ENCODE measurements at places on chromosomes 5 and 9.

DNA sequence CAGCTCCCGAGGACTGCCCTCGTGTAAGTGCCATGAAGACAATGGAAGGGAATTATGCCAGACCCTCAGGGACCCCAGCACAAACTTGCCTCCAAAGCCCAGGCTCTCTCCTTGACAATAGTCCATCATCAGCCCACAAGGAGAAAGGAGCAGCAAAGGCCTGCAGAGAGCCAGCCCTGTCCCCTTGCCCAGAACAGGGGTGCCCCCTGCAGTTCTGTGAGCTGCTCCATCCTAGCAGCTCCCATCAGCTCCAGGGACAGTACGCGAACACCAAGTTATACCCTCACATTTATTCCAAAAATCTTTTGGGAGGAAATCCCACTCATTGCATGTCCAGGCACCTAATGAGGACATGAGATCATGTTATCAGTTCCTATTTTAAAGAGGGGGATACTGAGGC, 11.1 kb downstream of the BARX1 start:
- DNase-seq = no peak

GRCh38 chr9:93133681-93134014, 403 bp downstream of the NINJ1 start:
- DNase-seq = no peak

- DNase-seq = no peak
Measured at GRCh38 chr5:176845392-176845713, 35.0 kb downstream of the UNC5A start.

- DNase-seq = no peak
Measured at GRCh38 chr5:93395010-93395409, 186.0 kb downstream of the NR2F1-AS1 start.

- DNase-seq = no peak
Measured at GRCh38 chr5:156693113-156693512, 157.0 kb upstream of the PPP1R2B start.

DNA sequence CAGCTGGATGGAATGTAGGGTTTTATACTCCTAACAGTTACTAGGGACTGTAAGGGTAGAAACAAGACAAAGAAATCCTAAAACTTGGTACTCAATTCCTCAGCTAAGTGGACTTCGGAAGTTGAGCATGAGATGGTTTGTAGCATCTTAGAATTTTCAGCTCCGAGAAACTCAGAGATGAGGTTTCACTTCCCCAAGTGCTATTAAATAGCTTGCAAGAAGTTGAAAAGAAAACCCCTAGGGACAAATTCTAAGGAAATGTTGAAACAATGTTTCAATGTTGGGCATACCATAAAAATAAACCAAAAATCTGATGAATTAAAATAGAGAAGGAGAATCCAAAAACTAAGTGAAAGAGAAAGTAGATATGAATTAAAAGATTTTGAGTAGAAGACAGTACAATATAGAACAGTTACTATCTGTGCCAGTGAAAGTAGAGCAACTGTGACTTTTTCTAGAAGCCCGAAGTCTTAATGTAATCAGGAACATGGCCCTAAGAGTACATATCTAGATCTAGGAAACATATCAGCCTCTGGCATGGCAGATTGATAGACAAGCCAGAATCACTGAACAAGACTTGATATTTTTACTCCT, 308.6 kb upstream of the RGMB start:
- no peak for DNase-seq

DNA sequence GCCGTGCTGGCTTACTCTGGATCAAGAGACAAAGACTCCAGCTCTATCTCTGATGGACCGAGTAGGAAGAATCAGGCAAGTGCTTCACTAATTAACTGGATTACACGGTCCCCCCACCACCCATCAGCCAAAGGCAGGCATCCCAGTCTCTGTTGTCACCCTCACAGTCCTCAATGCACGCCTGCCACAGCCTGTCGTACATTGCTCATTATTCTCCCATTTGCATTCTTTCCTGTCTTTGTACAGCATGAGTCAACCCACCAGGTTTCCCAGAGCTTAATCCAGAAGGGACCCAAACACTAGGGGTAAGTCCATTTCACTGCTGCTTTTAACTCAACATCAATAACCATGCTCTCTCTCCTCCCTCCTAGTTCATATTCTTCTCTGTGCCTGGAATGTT, 44.4 kb downstream of the PCA3 start:
- no peak for DNase-seq

DNA sequence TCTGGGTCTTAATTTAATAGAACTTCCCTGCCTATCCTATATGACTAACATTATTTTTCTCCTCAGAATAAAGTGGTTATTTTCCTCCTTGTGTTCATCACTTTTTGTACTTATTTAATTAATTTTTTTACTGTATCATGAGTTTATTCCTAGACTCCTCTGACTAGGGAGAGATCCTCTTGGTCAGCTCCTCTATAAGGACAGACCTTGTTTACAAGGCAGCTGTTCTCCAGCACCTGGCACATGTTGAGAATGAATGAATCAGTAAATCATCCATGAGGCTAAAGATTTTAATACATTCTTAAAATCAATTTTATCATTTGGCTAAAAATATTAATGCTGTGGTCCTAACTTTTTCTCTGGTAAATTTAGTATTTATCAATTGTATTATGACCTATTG, 139.8 kb downstream of the NUDT12 start:
- DNase-seq = no peak

DNA sequence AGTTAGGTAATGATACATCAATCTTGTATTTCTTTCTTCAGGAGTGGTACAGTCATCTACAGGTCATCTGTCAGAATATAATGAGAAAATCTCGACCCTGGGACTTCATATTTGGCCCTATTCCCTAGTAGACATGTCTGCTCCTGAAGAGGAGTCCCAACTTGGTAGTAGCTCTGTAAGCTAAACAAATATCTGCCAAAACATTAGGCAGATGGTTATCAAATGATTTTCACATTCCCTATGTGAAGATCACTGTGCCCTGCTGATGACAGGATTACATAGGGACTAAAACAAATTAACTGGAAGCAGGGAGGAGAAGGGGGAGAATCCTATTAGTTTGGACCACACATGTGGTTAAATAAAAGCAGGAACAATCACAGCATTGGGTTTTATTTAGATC, 138.6 kb upstream of the NFIB start:
- DNase-seq = no peak

- DNase-seq = no peak
Measured at GRCh38 chr5:142881784-142882126, 111.6 kb downstream of the ARHGAP26 start.

DNA sequence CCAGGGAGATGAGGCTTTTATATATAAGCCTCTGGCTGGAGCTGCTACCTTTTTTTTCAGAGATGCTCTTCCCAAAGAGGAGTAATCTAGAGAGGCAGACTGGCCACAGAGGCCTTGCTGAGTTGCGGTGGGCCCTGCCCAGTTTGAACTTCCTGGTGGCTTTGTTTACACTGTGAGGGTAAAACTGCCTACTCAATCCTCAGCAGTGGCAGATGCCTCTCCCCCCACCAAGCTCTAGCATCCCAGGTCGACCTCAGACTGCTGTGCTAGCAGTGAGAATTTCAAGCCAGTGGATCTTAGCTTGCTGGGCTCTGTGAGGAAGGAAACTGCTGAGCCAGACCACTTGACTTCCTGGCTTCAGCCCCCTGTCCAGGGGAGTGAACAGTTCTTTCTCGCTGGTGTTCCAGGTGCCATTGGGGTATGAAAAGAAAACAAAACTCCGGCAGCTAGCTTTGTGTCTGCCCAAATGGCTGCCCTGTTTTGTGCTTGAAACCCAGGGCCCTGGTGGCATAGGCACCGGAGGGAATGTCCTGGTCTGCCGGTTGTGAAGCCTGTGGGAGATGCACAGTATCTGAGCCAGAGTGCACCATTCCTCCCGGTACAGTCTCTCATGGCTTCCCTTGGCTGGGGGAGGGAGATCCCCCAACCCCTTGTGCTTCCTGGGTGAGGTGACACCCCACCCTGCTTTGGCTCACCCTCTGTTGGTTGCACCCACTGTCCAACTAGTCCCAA, 219.5 kb upstream of the IZUMO3 start:
- DNase-seq = no peak

GRCh38 chr9:97132865-97133264, 93.9 kb upstream of the CTSV start:
- no peak for DNase-seq

DNA sequence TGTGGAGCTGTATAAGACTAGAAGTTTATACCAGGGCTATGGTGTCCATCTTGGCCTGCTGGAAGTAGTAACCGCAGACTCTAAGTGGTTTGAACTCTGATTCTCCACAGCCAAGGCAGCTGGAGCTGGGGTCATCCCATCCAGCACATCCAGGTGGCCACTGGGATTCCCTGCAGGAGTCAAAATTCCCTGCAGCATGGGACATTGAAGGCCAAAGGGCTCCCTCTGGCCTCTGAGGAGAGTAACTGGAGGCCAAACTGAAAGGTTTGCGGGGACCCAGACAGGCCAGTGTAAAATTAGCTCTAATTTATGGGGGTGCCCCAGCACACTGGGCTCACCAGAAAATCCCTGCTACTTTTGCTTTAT, 12.2 kb upstream of the PRXL2C start:
- DNase-seq = no peak

DNA sequence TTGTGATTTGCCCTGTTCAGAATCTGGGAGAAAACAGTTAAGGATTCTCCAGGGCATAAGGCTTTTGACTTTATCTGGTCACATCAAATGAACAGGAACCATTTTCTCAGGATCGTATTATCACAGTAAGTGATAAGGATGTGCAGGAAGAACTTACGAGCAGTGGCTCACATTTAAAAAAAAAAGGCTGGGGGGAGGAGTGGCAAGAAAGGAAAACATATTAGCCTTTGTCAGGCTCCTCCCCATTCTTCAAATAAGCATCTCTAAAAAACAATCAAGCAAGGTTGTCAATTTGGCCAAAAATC, 234.3 kb upstream of the TMEM161B start:
- DNase-seq = no peak

DNA sequence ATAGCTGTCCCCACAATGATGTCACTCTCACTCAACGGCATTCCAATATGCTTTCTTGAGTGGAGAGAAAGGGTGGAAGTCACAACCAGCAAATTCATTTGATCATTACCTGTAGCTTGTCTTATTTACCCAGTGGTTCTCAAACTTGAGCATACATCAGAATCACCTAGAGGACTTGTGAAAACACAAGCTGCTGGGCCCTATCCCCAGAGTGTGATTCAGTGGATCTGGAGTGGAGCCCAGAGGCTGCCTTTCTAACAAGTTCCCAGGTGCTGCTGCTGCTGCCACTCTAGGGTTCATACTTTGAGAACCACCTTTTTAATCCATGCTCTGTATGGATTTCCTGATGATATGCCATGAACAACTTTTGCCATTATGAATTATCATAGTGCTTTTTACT, 94.7 kb downstream of the KLHL3 start:
- no peak for DNase-seq

GRCh38 chr9:96875461-96876142, 21.3 kb upstream of the ZNF782 start:
- no peak for DNase-seq

DNA sequence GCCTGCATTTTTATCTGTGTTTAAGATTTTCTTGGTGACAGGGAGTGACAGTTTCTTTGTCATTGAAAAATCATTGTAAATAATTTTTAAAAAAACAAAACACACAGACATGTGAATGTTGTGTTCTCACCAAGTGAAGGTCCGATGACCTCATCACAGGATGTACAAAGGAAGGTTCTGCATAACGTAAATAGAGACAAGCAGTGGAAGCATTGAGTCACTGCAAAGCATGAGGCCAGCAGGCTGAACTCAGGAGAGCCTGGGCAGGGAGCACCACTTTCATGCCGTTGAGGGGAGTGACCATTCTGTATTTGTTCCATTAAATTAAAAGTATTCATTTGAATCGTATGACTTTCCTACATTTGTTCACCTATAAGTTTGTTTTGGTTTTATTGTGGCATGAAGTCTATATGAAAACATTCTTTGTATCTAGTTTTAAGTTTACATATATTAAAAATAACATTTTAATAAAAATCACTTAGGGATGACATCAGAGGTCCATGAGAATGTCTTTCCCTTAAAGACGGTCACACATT, 70.4 kb upstream of the TLE1 start:
- no peak for DNase-seq

GRCh38 chr5:59234236-59234635, 651.4 kb downstream of the RAB3C start:
- DNase-seq = no peak

DNA sequence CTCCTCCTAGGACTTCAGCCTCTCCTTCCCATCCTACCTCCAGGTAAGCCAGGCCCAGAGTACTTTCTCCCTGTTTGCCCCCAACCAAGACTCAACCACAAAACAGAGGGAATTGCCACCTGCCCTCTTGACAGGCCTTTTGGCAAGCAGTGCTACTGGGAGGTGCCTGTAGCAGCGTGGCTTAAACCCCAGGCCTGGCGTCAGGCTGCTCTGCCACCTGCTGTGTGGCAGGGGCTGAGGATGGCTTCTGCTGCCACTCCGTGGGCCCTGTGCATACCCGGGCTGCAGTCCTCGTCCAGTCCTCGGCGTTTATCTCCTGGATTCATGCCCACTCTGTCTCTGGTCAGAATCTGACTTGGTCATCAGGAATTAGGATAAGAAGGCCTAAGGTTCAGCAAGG, 163.1 kb downstream of the PAX5 start:
- DNase-seq = no peak

GRCh38 chr9:112719241-112719691, 1.3 kb upstream of the INIP start:
- no peak for DNase-seq

GRCh38 chr5:60993875-60994571, 49.0 kb downstream of the NDUFAF2 start:
- DNase-seq = no peak

- DNase-seq = no peak
Measured at GRCh38 chr9:93292288-93292615, 108.3 kb downstream of the WNK2 start.

- DNase-seq = no peak
Measured at GRCh38 chr5:142587354-142587965, 98.4 kb downstream of the FGF1 start.

DNA sequence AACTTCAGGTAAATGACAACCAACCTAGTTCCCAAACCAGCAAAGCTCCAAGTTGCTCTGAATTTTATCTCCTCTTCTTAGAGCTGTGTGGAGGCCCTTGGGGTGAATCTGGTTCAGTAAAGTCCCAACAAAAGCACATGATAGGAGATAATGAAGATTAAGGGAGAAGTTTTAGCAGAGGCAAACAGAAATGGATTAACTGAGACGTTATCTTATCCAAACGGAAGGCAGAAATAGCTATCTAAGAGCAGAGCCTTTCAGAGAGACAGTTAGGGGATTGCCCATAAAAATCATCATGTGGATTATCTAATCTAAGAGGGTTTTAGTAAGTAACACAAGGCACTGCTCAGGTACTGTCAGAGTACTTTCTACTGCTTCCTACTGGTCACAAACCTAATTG, 183.9 kb upstream of the ZNF618 start:
- no peak for DNase-seq

DNA sequence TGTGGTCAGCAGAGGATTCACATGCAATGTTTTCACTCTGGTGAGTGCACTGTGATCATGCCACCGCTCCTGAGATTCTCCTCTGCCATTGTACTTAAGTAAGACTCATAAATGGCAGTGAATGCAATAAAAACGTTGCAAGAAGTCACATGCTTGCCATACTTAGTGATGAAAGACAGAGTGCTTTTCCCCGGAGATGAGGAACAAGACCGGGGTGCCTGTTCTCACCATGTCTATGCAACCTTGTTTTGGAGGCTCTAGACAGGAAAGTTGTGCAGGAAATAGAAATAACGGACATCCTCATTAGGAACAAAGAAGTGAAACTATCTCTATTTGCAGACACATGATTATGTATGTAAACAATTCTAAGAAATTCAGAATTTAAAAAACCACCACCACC, 84.7 kb upstream of the IRX2 start:
- DNase-seq = no peak

Measured in stimulated activated CD4-positive, alpha-beta T cell treated with anti-CD3 and anti-CD28 coated beads, TNF-alpha, amount 100 ng/mL, for 1 hour (primary cell).